Naive thymus-derived CD4-positive, alpha-beta T cell (primary cell): ENCODE measurements at places on chromosomes 12 and 14. TPM values are rescaled to one million over a fixed set of nuclear protein-coding genes. Genes with fewer than 3 reads are reported as not detected.

ACSS3 gene
- total RNA-seq, result not detected

LGMN gene
- total RNA-seq, result 10.0 TPM

CPNE8 gene
- total RNA-seq, result 2.8 TPM

SLCO1B1 gene
- not detected for total RNA-seq

CABP1 gene
- total RNA-seq, result not detected

PCED1B gene
- 98.3 TPM for total RNA-seq

SAMD15 gene
- not detected for total RNA-seq

DNA sequence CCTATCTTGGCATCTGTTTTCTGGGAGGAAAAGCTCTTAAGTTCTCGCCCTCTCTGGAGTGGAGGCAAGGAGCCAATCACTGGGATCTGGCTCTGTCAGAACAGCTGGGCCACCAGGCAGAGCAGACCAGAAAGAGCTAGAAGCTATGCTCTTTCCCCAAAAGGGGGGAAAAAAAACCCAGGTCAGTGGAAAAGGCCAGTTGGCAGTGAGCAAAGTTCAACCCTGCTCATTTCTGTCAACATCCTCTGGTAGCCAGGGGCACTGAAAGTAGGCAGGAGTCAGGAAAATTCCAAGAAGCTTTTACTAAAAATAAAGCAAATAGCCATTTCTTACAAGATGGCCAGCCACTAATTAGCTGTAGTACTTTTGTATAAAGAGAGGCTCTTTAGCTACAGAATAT is 36.6 kb upstream of the PAX9 start:
- no peak overlapping the region for H3K4me3 ChIP-seq
- no peaks in the 10 kb centered on the region for H3K36me3 ChIP-seq
- no peak for DNase-seq
- no peaks in the 10 kb centered on the region for H3K4me1 ChIP-seq
- H3K27me3 ChIP-seq, result no peaks in the 10 kb centered on the region

DNA sequence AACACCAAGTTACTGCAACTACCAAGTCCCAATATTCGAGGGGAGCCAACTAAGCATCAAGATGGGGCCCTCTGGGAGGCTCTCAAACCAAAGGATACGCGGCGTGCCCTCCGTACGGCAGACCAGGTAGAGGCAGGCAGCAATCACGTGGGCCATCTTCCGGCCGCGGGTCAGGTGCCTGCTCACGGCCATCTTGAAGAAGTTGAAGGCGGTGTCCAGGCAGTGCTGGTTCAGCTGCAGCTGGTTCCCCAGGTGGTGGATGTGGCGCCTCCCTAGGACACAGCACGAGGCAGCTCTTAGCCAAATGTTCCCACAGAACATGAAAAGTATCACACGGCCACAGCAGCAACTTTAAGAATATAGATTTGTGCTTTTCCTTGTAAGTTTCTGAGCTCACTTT is 24.3 kb downstream of the BTBD6 start:
- H3K27ac ChIP-seq, result no peak overlapping the region
- H3K4me3 ChIP-seq, result no peak overlapping the region
- H3K27me3 ChIP-seq, result no peaks in the 10 kb centered on the region
- H3K36me3 ChIP-seq, result no peaks in the 10 kb centered on the region
- H3K4me1 ChIP-seq, result no peaks in the 10 kb centered on the region

DNA sequence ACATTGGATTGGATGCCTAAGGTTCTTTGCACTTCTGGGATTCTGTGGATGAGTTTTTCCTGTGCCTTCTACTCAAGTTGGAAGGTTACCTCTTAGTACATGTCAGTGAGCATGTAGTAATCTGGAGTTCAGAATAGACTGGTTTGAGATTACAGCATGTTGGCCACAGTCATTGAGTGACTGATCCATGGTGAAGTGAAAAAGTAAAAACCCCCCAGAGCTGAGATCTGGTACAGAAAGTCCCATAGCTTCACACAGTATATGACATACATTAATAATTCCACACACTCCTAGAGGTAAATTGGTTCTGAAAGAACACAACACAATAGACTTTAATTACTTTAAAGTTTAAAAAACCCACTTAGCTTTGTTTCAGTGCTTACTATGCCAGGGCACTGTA is 11.9 kb upstream of the CCND2 start:
- H3K27ac ChIP-seq, result no peak overlapping the region
- H3K4me1 ChIP-seq, result no peaks in the 10 kb centered on the region
- no peaks in the 10 kb centered on the region for H3K27me3 ChIP-seq
- H3K4me3 ChIP-seq, result no peak overlapping the region

- H3K4me3 ChIP-seq, result no peak overlapping the region
- no peak for DNase-seq
- H3K36me3 ChIP-seq, result no peaks in the 10 kb centered on the region
- no peaks in the 10 kb centered on the region for H3K27me3 ChIP-seq
- H3K4me1 ChIP-seq, result peaks cover 4% of the 10 kb centered on the region
These were observed 26.2 kb downstream of the MNAT1 start for GRCh38 chr14:60760644-60761364.

DNA sequence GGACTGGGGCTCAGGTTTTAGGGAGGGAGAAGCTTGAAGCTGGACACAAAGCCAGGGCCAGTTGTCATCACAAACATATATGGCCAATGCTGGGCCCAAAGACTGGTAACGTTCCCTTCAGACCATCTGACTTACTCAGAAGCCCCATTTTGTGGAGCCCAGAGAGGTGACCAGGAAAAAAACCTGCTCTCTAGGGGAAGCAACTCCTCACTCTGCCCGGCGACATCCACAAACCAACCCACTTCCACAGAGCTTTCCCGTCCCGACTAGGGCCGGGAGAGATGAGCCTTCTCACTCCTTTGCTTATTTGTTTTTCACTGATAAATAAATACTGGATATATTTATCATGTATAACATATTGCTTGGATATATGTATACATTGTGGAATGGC is 180.9 kb upstream of the RTL1 start:
- no peaks in the 10 kb centered on the region for H3K27me3 ChIP-seq
- no peaks in the 10 kb centered on the region for H3K4me1 ChIP-seq
- H3K27ac ChIP-seq, result no peak overlapping the region
- H3K4me3 ChIP-seq, result no peak overlapping the region

DNA sequence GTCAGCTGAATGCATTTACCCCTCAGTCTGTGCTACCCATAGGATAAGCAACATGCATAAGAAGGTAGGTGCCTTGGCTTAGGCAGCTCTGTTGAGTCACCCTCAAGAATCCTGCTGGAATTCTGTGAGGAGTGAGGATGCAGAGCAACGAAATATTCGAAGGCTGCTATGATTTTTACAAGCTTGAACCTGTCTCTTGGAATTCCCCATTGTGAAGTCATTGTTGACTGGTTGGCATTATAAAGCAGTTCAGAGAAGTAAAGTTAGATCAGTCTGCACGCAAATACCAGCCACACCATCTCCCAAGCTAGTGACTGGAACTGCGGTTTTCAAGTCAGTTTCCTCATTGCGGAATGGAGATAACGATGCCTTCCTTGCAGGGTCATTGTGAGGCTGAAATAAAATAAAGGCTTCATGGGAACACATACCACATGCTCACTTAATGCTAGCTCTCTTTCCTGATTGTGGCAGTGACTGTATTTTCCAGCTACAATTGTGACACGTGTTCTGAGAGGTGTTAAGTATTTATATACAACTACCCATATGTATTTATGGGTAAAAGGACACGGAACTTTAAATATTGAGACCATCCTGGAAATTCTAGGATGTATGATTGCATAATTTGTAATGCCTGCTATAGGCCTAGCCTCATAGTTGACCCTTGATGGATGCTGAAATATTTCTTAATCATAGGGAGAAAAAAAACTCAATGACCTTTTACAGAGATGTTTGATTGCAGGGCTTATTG is 96.7 kb downstream of the ETV6 start:
- DNase-seq, result no peak
- H3K27ac ChIP-seq, result no peak overlapping the region
- H3K27me3 ChIP-seq, result no peaks in the 10 kb centered on the region
- H3K4me3 ChIP-seq, result no peak overlapping the region

DNA sequence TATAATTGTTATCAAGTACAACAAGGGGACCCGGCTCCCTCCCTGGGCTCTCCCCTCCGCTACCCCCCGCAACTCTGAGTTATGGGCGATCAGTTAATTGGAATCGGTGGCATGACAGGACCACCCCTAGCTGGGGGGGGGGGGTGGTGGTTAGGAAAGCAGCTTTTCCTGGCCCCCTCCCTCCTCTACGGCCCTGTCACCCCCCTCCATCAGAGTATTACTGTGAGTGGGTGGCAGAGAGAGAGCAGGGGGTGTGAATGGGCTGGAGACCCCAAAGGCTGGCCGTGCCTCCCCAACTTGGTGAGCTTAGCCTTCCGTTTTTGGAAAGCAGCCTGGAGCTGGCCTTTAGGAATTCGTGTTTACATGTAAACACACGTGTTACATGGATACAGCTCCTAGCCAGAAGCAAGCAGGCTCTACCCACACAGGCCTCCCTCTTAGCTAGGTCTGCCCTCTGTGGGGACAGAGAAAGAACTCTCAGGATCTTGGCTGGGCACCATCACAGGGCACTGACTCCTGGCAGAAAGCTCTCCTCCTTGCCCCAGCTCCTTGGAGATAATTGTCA is 1.1 kb upstream of the HOXC4 start:
- H3K27ac ChIP-seq, result no peak overlapping the region
- no peaks in the 10 kb centered on the region for H3K36me3 ChIP-seq
- peaks cover 52% of the 10 kb centered on the region for H3K27me3 ChIP-seq
- H3K4me3 ChIP-seq, result peak overlapping the region; percentile 63
- DNase-seq, result no peak
- peaks cover 11% of the 10 kb centered on the region for H3K4me1 ChIP-seq

DNA sequence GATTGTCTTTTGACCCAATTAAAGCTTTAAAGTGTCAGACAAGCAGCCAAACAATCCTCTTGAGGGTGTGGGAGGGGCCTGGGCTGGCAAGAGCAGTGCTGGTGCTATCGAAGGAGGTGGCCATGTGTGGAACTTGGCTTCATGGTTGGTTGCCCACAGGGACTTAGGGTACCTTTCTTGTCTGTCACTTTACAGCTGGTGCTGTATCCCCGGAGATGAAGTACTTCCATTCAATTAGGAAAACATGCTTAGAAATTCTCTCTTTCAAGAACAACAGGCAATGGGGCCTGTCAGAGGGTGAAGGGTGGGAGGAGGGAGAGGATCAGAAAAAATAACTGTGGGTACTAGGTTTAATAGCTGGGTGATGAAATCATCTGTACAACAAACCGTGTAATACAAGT is 86.5 kb downstream of the DAAM1 start:
- no peak overlapping the region for H3K4me3 ChIP-seq
- no peak overlapping the region for H3K27ac ChIP-seq
- H3K36me3 ChIP-seq, result no peaks in the 10 kb centered on the region
- no peaks in the 10 kb centered on the region for H3K4me1 ChIP-seq
- DNase-seq, result no peak

- no peak overlapping the region for H3K27ac ChIP-seq
- no peaks in the 10 kb centered on the region for H3K27me3 ChIP-seq
- DNase-seq, result no peak
- no peaks in the 10 kb centered on the region for H3K36me3 ChIP-seq
- H3K4me3 ChIP-seq, result no peak overlapping the region
- H3K4me1 ChIP-seq, result no peaks in the 10 kb centered on the region
These were observed 138.2 kb downstream of the NUAK1 start for GRCh38 chr12:106000382-106001104.

DNA sequence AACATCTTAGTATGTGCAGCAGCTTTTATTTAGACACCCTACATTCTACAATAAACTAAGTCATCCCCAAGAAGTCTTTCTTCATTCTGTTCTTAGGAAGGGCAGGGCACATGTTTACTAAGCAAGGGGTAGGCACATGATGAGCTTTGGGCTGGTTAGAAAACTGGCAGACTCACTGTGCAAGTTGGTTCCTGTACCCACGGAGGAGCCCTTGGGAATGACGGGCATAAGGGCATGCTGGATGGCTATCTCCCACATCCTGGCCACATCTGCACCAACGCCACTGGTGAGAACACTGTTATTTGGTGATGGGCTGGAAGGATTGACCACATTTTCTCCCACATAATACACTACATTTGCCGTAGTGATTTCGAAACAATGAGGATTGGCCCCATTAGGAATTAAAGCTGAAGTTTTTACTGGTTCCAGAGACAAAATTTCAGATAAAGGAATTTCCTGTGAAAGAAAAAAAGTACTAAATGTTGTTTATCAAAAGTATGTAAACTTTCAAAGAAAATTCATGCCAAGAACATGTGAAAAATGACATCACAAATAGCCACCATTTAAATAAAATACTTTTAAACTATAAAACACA is 297.0 kb downstream of the PRKD1 start:
- no peaks in the 10 kb centered on the region for H3K4me1 ChIP-seq
- no peaks in the 10 kb centered on the region for H3K27me3 ChIP-seq
- no peak overlapping the region for H3K4me3 ChIP-seq

GRCh38 chr14:99210333-99210732 is 61.7 kb downstream of the BCL11B start:
- peak overlapping the region; percentile 85 for H3K27ac ChIP-seq
- peak overlapping the region; percentile 10 for H3K4me3 ChIP-seq
- DNase-seq, result no peak
- H3K27me3 ChIP-seq, result no peaks in the 10 kb centered on the region
- H3K36me3 ChIP-seq, result no peaks in the 10 kb centered on the region

DNA sequence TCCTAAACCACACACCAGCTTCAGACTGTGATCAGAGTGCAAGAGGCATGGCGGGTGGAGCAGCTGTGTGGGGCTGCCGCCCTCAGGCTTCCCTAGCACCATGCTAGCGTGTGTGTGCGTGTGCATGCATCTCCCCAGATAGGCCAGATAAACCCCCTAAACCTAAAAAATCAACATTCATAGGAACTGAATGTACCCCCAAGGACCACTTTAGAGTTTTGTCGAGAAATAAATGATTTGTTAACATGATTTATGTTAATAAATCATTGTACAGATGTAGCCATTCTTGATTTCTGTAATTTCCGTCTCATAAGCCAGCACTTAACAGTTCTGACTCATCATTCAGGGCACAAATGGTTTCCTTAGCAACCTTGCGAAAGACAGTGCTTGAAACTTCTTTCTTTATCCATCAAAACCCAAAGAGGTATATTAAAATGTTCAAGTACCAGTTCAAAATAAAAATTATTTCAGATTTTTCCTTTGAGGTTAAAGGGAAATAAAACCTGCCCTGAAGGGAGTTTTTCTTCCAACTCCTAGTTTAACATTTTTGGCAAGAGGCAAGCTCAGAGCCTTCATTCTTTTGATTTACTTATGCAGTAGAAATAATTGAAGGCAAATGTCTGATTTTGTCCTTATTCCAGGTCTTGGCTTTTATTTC is 206.2 kb upstream of the RGS6 start:
- H3K4me3 ChIP-seq, result no peak overlapping the region
- H3K27me3 ChIP-seq, result no peaks in the 10 kb centered on the region
- no peak for DNase-seq
- no peaks in the 10 kb centered on the region for H3K4me1 ChIP-seq
- peaks cover 6% of the 10 kb centered on the region for H3K36me3 ChIP-seq

GRCh38 chr14:98946940-98947339 is 325.1 kb downstream of the BCL11B start:
- H3K36me3 ChIP-seq, result no peaks in the 10 kb centered on the region
- no peaks in the 10 kb centered on the region for H3K27me3 ChIP-seq
- no peak overlapping the region for H3K4me3 ChIP-seq
- no peak for DNase-seq
- peaks cover 13% of the 10 kb centered on the region for H3K4me1 ChIP-seq
- H3K27ac ChIP-seq, result no peak overlapping the region
